ENCODE measurements at places on chromosomes 11 and 22.

DNA sequence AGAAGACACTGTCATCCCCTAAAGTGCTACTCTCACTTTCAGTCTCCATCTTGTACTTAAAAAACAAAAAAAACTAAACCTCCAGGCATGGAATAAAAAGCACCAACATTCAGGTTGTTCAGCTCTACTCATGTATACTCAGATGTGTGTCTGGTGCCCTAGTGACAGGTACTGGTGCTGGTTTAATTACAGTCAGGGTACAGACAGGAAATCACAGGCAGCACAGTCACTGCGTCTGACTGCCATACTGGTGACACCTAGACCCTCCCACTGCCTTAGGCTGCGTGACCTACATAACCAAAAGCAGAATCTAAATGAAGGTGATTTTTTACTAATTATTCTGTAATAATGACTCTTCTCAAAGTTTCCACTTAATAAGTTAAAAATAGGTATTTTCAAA lies at the start of gene ARHGAP32:
TSS of gene ARHGAP32 (minus strand) at position 176 of the 400 bp plus-strand sequence. CDS start at position 49, 127 bp downstream.
- DNase-seq: no peak

- no peak for DNase-seq
Observed at GRCh38 chr11:87022738-87023137, 15.0 kb upstream of the TMEM135 start.

DNA sequence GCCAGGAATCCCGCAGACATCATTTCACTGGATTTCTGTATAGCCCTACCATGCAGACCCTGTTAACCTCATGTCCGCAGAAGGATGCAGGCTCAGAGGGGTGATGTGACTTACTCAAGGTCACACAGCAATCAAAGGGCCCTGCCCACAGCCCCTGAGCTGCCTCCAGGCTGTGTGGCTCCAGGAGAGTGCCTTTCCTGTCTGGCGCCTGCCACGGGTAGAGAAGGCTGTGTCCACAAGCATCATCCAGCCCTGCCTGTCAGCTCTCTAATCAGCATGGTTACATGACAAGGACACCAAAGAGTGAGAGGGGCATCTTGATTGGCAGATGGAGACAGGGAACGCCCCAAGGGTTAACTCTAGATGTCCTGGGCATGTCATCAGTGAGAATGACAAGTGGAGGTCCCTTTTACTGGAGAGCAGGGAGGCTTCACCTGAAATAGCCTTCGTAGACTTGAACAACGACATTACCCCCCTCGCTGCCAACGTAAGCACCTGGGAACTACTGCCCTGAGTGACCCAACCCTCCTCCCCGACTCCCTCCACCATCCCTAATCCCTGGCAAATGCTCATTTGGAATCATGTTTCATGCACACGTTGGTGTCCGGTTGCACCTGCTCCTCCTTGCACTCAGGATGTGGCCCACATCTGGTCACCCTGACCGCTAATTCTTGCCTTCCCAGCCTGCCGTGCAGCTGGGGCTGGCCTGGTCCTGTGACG lies 6.9 kb downstream of the FGF19 start:
- no peak for DNase-seq

DNA sequence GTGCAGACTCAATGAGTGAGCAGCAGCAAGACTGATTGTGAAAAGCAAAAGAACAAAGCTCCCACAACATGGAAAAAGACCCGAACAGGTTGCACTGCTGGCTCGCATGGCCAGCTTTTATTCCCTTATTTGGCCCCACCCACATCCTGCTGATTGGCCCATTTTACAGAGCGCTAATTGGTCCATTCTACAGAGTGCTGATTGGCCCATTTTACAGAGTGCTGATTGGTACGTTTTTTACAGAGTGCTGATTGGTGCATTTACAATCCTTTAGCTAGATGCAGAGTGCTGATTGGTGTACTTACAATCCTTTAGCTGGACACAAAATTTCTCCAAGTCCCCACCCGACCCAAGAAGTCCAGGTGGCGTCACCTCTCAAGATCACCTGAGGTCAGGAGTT lies 15.3 kb upstream of the SLC25A1 start:
- no peak for DNase-seq

GRCh38 chr11:125262194-125262829 lies 97.8 kb downstream of the PKNOX2 start:
- DNase-seq: no peak

DNA sequence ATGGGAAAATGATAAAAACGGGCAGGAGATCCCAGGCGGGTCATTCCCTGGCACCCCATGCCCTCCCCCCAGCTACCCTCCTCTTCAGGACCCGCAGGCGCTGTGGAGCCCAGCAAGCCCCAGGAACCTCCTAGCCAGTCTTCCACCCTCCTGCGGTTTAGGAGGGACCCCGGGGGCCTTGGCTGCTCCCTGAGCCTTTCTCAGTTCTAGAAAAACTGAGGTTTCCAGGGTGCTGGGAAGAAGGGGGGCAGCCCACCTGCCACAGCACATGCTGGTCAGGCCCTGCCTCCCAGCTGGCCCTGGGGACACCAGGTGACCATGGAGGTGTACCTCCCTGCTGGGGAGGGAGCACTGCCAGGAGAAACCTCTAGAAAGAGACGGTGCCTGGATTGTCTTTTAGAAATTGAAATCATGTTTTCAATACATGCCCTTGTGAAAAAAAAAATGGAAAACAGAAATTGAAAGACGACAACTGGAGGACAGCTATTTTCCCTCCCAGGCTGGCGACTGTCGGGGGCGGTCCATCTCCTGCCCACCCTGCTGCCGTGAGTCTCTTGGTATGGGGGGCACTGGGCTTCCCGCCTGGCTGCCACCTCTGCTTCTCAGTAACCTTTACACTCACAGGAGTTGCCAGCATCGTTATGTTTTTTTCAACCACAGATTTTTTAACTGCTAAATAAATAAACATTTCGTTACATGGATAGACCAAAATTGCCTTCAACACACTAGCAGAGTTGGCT lies 398.5 kb downstream of the TBC1D22A start:
- DNase-seq: no peak

DNA sequence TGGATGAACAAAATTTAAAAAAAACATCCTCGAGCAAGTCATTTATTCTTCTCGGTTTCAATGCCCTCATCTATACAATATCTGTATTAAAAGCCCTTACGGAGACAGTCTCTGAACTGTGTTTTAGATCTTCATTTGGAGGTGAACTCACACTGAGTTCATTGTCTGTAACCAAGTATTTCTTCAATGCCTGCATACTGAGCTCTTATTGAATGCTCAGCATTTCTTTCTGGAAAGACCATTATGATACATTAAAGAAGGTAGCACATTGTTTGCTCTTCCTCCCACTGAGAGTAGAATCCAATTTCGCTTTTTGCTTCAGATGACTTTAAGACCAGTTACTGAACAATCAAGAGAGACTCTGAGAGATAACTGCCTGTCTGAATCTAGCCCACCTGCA lies 1.7 kb upstream of the ANO3 start:
- DNase-seq: no peak

GRCh38 chr22:49751966-49752597 lies 75.6 kb downstream of the BRD1 start:
- DNase-seq: no peak
